ENCODE measurements at places on chromosomes 12 and 14. TPM values are rescaled to one million over a fixed set of nuclear protein-coding genes. Genes with fewer than 3 reads are reported as not detected.

- no peak for DNase-seq
These were observed 266.4 kb downstream of the NAV3 start for GRCh38 chr12:78096909-78097597.

GRCh38 chr12:90036637-90037036 lies 328.0 kb upstream of the ATP2B1 start:
- no peak for DNase-seq

GRCh38 chr12:62724947-62725451 lies 210.0 kb downstream of the PPM1H start:
- peak; percentile 29 for DNase-seq

GRCh38 chr14:63952933-63953437 lies 100.2 kb downstream of the SYNE2 start:
- DNase-seq, result no peak

DNA sequence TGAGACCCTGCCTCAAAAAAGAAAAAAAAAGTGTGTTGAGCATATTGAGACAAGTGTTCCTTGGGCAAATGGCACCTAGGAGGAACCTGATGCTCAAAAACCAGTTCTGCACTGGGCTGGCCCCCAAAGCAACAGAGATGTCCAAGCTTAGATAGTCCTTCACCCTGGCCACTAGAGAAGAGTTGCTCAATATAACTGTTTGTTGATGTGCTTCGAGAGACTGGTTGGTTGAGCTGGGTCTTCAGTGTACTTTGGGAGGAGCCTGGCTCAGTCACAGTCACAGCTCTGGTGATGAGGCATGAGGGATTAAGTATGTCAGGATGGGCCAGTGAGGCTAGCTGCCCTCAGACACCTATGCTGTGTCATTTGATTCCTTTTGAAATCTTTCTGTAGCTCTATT lies 38.0 kb downstream of the SLC2A14 start:
- DNase-seq, result no peak

DNA sequence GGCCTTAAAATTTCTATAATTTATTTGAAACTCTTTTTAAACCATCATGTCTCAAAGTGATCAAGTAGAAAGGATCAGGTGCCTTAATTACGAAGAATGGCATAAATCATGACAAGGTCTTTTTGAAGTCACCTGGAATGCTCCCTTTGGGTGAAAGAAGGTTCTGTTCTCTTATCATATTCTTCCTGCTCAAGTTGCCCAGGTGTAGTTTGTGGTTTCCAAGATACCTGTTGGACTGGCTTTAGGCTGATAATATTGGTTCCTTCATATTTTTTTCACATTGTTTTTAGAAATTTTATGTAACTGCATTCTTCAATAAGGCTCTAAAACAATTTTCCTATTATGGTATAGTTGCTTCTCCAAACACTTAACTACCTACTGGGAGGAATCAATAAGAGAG lies 29.2 kb downstream of the RASSF3 start:
- no peak for DNase-seq

DNA sequence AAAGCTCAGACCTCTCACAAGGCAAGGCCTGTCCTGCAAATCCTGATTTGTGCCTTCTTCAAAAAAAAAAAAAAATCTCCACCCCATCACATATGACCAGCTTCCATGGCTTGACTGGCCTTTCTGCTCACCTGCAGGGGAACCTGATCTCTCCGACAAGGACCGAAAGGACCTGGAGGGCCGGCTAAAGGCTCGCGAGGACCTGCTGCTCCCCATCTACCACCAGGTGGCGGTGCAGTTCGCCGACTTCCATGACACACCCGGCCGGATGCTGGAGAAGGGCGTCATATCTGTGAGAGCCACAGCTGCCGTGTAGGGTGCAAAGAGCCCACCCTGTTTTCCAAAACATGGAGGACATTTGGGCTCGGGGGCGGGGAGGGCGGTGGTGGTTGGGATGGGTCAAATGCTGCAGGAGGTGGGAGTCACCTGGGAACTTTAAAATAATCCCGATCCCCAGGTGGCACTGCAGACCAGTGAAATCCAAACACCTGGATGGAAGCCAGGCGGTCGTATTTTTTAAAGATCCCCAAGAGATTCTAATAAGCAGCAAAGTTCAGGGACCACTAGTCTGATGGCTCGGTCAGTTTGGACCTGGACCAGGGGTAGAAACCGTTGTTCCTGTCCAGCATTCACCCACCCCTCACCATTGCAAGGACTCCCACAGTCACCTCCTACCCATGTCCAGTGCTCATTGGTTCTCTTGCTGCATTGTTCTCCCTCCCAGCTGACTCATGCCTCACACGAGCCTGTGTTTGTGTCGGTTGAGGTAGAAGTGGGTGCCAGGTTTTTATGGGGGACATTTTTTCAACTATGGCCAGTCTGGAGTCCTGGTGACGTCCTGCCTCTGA lies 44.8 kb downstream of the FOXN4 start:
- peak; percentile 87 for DNase-seq

DNA sequence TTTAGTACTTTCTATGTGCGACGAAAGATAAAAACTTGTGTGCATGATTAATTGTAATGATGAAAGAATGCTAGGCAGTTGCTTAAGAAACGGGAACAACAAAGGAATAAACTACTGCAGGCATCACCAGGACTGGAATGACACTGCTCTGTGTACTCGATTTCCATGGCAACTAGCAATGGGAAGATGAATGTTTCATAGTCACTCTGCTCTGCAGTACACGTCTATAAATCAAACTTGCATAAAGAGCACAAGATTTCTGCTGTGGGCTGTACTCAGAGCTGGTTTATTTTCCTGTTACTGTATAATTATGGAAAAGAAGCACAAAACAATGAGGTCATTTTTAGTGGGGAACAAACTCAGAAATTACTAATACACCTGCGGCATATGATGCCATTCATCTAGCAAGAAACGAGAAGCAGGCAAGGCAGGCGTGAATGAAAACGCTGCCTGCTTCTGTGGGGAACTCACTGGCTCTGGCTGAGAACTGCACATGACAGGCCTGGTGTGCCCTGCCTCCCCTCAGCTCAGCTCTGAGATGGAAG lies 41.8 kb downstream of the EFCAB11 start:
- DNase-seq, result no peak

GRCh38 chr12:24948757-24949722 lies at the start of gene BCAT1:
BCAT1 (minus strand) TSS chr12:24949101; CDS start chr12:24948932, 169 bp downstream.
- peak; percentile 82 for DNase-seq

GRCh38 chr14:101046071-101046470 lies 142.5 kb upstream of the RTL1 start:
- no peak for DNase-seq

DNA sequence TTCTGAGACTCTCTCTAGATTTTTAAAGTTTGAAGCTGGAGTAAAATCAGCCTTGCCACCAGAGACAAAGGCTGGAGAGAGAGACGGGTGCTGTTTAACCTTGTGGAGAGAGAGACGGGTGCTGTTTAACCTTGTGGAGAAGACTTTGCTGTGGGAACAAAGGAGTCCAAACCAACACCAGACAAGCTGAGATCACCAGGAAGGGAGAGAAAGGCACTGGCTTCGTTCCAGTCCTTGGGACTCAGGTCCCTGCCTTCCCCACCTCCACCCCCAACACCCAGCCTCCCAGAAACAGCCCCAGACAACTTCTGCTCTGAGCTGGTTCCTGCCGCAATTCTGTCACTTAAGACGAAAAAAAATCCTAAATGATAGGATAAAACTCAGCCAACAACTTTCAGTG lies 1389.3 kb downstream of the AACS start:
- DNase-seq, result no peak

DNA sequence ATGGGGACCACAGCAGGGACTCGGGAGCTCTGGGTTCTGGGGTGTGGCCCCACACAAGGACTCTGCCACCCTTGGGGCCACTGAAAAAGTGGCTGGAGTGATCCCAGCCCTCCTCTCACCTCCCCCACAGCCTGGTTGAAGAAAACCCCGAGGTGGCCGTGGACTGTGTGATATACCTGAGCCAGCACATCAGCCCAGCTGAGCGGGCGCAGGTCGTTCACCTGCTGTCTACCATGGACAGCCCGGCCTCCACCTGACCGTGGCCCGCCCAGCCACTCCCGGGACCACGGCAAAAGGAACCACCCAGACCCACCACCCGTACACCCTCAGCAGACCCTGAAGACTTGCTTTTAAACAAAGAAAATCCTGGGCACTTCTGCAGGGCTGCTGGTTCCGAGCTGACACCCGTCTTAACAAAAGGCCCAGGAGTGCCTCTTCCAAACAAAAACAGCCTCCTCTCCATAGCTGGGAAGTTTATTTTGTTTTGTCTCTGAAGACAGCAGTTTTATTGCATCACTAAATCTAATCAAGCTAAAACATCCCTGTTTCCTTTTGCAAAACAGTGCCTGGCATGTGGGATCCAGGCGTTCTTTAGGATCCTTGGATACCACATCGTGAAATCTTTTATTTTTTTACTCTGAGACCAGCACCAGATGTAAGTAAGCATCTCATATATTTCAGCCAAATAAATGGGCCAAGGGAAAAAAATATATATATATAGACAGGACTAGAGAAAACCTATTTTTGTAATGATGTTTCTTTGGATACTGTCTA lies 42.8 kb downstream of the FOXN4 start:
- DNase-seq, result no peak

GRCh38 chr14:105051182-105052109 lies 13.8 kb downstream of the GPR132 start:
- no peak for DNase-seq

- no peak for DNase-seq
These were observed 120.2 kb downstream of the MON2 start for GRCh38 chr12:62586850-62587249.

- DNase-seq, result no peak
These were observed 52.2 kb downstream of the CKAP4 start for GRCh38 chr12:106195621-106196027.

DNA sequence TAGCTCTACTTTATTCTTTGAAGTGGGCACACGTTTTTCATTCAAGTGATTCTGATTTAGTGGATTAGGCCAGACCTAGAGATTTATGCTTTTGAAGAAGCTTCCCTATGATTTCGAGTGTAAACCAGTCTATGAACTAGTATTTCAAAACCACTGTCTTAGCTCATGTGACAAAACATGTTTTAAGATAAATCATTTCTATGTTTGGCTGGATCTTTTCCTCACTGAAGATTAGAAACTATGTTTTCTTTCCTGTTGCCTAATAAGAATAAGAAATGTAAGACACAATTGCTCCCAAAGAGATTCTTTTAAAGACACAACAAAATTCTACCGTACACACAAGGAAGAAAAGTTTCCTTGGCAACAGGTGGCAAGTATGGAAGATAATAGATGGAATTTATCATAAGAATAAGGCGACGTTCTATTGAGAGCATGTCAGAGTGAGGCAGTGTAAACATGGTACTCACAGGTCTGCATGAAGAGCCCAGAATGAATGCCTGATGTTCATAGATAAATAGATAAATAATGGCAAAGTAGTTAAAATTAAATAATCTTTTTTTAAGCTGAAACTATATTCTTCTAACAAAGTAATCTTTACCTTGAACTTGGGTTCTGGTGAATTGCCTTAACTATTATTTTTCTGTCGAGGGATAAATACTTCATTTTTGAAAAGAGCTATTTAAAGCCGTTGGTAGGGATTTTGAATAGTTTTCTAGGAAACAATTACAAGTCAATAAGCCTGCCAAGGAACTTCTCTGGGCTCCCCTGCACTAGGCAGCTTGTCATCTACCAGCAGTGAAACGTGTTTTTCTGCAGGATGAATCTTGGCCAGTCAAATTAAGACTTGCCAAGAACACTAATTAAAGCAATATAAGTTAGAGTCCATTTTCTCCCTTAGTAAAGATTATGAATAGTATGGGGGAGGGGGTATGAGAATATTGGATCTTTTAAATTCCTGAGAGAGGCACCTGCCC lies 34.1 kb upstream of the C12orf75 start:
- no peak for DNase-seq

DNA sequence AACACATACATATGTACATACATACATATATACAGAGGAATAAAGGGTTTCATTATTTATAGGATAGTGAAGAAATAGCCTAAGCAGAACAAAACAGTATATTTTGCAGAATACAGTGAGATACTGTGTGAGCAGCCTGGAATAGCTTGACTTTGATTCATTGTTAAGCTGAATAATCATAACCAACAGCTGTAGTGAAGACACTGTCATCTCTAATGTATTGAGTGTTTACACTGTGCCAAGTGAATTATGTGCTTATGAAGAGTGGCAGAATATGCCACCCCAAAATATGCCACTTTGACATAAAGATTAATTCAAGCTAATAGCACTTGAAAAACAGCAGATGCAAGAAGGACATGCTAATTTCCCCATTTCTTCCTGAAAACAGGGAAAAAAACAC lies 48.2 kb upstream of the LRFN5 start:
- DNase-seq, result no peak

DNA sequence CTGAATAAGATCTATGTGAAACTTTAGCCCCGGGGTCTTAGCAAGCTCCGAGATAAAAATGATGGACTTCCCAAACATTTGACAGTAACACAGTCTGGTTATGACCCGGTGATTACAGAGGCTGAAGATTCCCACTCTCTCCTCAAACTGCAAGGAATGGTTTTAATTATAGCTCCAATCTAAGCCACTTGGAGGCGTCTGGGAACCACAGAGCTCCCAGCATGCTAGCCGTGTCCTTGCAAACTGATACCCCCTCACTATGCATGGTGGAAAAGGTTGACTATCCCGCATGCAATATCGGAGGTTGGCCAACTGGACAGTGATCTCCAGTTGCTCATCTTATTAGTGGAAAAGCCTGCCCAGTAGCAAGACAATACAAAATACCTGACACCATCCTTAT lies 76.5 kb upstream of the GRIN2B start:
- no peak for DNase-seq

- DNase-seq, result no peak
These were observed 195.2 kb upstream of the CRY1 start for GRCh38 chr12:107288414-107289127.

TAS2R31 gene
- 1.0 TPM for total RNA-seq

AHNAK2 gene
- total RNA-seq, result 0.09 TPM

DACT1 gene
- 0.13 TPM for total RNA-seq

COX8C gene
- not detected for total RNA-seq

TARBP2 gene
- total RNA-seq, result 55.4 TPM

BIN2 gene
- total RNA-seq, result 0.29 TPM

KLRC3 gene
- not detected for total RNA-seq

NRL gene
- total RNA-seq, result 2.7 TPM

RNASE3 gene
- total RNA-seq, result not detected

OTOGL gene
- not detected for total RNA-seq

HNRNPA1 gene
- 1,768 TPM for total RNA-seq

MAGOHB gene
- total RNA-seq, result 62.3 TPM

TRIM9 gene
- total RNA-seq, result 0.09 TPM

KCNH5 gene
- total RNA-seq, result 1.5 TPM

HNF1A gene
- not detected for total RNA-seq

Data from K562 (cell line).